ENCODE measurements at places on chromosomes 1 and 21.

DNA sequence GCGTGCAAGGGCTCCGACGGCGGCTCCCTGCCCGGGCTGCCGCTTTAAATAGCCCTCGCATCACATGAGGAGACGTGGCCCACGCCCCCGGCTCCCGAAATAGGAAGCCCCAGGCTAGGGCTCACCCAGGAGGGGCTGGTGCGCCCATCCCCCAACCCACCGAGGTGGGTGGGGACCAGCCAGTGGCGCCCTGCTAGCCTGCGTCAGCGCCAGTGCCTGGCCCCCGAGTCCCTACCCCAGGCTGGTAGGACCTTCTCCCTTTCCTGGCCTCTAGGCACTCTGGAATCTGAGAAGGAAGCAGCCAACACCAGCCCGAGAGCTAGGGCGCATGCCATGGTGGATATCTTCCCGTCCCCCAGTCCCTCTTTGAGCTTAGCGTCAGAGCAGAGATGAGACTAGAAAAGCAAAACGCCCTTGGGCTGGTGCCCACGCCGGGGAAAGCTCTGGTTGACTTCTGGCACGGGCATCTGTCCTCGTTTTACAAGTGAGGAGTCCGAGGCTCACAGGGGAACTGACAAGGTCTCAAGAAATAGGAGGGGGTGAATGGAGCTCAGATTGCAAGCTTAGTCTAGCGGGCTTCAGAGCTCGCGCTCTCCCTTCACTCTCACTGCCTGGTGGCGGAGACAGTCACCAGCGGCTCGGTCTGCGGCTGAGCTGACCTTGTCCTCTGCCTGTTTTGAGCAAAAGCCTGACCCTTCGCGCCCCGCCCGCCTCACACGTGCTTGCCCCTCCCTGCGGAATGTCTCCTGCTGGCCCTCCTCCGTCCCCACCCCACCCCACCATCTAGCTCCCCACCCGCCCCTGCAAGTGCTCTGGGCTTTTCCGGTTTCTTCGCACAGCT lies at the start of gene FABP3:
TSS of gene FABP3 (minus strand) at position 21 of the 841 bp plus-strand sequence. CDS start 62 bp downstream, outside the sequence.
- DNase-seq: peak; percentile 5

GRCh38 chr1:20190256-20191160 lies 4.2 kb upstream of the PLA2G2C start:
- no peak for DNase-seq

DNA sequence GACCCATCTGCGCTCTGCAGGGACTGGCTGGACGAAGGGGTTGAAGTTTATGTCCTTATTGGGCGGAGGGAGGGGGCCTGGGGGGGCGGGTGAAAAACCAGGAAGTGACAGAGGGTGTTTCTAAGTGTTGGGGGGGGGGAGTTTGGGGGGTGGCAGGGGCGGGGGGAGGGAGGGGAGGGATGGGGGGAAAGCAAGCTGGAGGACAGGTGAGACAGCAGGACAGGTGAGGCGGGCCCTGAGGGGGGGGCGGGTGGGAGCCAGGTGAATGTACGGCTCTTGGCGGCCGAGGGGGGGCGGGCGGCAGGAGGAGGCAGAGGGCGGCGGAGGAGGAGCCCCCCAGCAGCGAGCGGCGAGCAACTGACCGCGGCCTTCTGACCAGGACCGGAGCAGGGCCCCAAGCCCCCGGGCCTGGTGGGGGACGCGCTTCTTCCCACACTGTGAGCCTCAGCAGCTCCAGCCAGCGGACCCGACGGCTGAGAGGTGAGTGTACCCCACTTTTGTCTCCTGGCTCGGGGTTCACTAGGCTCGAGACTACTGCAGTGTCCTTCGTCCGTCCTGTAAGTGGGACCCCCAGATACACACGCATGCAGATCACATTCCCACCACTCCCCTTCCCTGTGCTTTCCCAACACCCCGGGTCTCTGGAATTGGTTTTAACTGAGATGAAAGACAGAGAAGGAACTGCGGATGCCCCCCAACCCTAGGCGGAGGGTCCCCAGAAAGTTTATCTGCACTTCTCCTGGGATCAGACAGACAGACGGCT lies at the start of gene ZBTB7B:
TSS of gene ZBTB7B (plus strand) at position 339 of the 763 bp plus-strand sequence. CDS start 11,859 bp downstream, outside the sequence.
- no peak for DNase-seq

DNA sequence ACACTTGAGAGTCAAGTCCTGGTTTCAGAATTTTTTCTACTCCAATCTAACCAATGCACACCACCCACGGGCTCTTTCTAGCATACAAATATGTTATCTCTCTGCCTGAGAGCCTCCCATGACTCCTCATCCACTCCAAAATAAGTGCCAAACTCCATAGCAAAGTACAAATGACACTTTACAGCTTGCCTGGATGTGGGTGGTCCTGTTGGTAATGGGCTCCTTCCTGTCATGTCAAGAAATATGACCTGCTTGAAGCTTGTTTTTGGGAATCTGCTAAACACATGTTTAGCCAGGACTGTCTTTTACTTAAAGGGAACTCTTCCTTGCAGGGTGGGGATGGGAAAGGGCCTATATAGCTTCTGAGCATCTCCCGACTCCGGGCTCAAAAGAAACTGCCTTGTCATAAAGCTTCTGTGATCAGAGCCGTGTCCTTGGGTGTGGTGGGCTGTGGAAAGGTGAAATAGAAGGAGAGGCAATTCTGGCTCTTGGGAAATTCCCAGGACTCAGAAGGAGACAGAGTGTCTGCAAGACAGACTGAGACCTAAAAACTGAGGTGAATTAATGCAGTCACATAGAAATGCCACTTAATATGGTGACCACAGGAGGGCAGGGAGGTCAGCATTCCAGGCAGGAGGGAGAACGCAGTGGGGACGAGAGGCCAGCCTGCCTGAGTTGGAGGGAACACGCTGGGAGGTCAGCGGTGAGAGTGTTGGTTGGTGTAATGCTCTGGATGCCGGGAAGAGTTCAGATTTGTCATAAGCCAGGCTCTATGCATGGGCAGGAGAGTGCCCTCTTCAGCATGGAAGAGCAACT lies 6.1 kb upstream of the IGFN1 start:
- DNase-seq: no peak

DNA sequence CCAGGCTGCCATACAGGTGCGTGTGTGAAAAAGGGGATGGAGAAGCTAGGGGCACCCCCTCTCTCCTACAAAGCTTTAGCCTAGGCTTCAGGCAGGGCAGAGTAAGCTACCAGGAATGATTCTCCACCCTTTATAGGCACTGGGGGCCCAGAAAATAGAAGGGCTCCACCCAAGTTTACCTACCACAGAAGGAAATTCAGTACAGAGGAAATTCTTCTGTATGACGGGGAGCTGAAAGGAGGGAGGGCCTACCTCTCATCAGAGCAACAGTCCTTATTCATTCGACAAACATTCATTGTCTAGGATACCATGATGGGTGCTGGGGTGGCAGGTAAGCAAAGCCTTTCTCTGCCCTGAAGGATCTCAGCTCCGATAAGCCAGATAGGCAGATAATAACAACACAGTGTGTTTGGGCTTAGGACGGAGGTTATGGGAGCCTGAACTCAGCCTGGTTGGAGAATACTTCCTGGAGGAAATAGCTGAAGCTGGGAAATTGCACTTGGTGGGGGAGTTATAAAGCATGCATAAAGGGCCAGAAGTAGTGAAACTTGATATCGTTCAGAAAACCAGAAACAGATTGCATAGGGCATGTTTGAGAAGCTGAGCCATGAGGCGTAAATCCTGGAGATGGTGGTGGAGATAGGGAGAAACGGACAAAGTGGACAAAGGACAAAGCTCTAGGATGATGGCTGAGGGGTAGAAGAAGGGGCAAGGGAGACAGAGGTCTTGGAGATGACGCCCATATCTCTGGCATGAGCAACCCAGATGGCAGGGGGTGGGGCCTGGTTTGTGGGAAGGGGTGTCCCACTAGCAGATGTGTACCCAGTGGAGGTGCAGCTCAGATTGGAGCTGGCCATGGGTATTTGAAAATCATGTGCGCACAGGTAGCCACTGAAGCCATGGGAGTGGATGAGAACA lies 5.3 kb upstream of the P3R3URF start:
- DNase-seq: no peak

DNA sequence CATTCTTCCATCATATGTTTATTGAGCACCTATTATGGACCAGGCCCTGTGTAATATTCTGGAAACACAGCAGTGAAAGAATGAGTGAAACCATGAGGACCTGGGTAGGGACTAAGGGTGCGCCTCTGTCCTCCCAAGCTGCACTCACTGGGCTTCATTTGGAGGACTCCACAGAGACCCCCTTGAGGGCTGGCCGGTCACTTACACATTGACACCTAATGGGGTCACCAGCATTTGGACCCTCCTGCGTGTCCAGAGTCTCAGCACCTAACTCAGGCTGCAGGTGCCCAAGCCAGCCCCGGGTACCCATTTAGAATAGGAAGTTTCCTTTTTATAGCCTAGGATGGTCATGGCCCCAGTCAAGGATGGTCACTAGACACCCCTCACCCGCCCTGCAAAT lies 2.8 kb upstream of the FNDC5 start:
- DNase-seq: no peak

DNA sequence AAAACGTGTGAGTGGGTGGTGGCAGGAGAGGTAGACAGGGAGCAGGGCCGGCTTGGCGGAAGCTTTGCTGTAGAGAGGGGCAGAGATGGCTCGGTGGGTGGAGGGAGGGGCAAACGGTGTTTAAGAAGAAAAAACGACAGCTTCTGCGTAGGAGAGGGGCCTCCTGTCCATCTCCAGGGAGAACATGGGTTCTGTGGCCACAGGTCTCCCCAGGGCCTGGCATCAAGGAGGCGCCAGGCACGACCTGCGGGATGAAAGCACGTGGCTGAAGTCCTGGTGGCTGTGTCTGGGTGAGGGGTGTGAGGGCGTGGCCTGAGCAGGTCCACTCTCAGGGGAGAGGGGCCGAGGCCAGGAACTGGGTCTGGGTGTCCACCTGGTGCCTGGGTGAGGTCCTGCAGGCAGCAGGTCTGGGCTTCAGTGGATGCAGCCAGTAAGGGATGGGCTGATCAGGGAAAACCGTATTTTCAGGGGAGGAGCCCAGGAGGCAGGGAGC lies 940 bp upstream of the PRKCZ start:
- DNase-seq: no peak

DNA sequence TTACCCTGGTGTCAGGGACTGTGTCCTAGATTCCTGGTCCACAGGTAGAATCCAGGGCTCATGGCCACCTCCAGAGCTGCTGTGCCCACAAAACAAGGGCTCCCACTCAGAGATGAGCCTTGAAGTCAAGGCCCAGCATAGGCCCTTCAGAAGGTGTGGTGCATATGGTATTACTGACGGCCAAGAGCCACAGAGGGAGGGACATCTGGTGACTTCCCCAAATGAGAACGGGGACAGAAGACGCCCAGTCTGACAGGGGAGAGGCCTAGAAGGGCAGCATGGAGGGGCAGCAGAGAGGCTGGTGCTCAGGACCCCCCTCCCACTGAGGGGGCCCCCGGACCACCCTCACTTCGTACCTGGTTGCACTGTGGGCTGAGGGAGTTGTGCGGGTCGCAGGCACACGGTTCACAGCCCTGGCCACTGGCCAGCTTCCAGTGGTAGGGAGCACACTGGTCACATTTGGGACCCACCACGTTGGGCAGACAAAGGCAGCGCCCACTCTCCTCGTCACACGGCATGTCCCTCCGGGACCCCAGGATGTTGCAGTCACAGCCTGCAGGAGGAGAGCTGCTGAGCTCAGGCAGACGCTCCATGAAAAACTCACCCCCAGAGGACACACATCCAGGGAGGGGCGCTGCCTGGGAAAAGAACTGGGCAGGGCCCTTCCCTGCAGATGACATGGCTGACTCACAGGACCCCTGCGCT lies 25.0 kb downstream of the LAMB3 start:
- no peak for DNase-seq

DNA sequence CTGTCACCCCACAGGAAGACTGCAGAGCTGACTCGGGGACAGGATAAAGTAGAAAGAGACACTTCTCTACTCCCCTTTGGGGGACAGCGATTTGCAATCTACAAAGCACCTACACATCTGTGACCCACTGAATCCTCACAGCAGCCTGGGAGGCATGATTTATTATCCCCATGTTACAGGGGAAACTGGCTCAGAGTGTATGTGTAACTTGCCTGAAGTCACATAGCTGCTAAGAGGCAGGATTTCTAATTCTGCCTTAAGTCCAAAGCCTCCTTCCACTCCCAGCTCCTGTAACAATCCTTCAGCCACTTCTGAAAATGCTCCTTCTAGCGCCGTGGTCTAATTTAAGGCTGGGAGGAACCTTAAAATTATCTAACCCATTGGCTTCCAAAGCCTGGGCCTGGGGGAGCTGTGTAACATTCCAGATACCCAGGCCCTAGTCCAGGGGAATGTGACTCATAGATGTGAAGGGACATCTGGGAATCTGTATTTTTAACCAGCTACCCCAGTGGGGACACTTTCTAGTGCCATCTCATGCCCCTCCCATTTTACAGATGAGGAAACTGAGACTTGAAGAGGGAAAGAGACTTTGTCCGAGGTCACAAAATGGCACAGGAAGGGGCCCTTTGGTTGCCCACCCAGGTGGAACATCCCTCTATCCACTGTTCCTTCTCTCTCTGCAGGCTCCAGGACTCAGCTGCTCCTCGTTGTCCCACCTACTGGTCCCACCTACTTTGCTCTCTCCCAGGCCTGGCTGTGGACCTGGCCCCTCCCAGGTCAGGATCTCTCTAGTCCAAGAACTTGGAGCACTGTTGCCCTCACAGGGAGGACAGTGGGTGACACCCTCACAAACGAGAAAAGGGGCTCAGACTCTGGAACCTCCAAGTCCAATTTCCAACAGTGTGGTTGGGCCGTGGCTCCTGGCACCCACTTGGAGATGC lies 48.9 kb downstream of the AHDC1 start:
- DNase-seq: no peak

DNA sequence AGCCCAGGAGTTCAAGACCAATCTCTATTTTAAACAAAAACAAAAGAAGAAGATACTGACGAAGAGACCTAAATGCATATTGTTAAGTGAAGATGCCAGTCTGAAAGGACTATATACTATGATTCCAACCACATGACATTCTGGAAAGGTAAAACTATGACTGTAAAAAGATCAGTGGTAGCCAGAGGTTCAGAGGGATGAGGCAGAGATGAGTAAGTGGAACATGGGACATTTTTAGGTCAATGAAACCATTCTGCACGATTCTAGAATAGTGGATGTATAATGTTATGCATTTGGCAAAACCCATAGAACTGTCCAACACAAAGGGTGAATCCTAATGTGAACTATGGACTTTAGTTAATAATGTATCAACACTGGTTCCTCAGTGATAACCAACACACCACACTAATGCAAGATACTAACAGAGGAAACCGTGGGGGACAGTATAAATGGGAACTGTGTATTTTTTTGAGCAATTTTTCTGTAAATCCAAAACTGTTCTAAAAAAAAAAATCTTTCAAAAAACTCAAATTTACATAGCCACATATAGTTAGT lies 8.2 kb downstream of the RC3H1 start:
- DNase-seq: no peak

- DNase-seq: no peak
Measured at GRCh38 chr1:154711416-154711815, 103.4 kb upstream of the ADAR start.

DNA sequence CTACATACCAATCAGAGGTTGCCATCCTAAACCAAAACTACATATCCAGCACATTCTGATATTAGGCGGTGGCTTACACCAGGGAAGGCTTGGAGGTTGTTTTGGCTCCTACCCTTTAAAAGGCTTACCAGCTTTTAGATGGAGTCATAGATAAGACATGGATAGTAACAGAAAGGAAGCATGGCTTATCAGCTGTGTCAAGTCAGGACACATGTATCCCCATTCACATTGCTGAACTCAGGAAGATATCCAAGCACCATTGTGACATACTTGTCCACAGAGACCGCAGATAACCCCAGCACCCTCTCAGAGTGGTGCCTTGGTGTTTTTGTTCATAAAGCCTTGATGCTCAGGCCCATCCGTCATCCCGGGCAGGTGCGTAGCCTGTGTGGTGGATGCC lies 39.7 kb downstream of the ADARB1 start:
- DNase-seq: no peak

Measured in CD4-positive, alpha-beta T cell treated with Interleukin-4 for 4 hours (primary cell).